ENCODE measurements at places on chromosomes 2 and 18.

DNA sequence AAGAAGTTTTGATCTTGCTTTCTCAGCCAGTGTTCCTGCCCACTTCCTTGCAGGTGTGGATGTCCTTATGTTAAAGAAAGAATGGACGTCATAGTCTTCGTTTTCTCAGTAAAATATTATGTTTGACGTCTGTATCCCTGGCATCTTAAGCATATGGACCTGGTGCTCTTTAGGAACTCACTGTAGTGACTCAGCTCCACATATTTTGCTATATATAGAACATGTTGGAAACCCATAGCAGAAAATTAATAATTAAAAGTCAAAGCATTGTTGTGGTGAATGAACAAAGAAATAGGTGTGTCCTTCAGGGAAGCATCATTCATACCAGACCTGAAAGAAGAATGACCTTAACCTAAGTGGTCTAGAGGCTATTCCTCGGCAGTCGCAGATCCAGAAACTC lies 196.1 kb downstream of the MCFD2 start:
- DNase-seq = no peak

DNA sequence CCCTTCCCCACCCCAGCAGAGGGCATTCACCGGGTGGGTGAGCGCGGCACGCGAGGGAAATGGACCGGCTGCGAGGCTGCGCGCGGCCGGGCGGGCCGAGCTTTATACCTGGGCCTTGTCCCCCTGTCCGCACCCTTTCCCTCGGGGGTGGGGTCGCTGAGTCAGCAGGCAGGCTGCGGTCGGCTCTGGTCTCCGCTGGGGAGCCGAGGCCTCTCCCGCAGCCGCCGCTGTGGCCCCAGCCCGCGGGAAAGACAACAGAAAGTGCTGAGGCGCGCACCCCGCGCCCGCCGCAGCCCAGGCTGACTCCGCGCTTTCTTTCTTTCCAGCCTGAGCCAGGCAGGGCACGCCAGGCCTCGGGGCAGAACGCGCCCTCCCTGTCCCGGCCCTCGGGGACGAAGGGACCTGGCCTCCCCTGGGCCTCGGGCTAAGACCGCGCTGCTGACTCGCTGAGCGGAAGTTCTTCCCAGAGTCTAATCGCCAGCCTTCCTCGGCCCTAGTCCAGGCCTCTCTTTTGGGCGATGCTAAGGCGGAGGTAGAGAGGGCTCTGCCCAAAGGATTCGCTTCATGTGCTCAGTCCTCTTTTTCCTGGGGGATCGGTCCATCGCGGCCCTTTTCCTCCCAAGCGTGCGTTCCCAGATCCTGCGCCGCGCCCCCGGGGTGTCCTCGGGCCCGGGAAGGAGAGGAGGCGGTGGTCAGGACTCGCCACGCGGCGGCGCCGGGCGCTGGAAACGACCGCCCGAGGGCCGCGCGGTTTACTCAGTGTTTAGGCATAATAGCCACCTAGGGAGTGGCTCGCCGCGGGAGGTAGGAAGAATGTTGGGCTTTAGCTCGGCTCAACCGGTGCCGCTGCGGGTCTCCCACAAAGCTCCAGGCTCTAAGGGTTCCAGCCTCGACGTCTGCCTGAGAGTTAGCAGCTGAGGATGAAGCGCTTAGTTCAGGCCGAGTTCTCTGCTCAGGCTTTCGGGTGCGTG lies at the start of gene CRYBA2:
CRYBA2 (minus strand) TSS at position 78 of the 971 bp plus-strand sequence. CDS start 246 bp downstream, outside the sequence.
- DNase-seq = no peak

GRCh38 chr18:48781163-48781987 lies 169.4 kb downstream of the SMAD7 start:
- peak; percentile 98 for DNase-seq

- DNase-seq = no peak
Observed at GRCh38 chr18:45802814-45803492, 22.5 kb upstream of the SIGLEC15 start.

DNA sequence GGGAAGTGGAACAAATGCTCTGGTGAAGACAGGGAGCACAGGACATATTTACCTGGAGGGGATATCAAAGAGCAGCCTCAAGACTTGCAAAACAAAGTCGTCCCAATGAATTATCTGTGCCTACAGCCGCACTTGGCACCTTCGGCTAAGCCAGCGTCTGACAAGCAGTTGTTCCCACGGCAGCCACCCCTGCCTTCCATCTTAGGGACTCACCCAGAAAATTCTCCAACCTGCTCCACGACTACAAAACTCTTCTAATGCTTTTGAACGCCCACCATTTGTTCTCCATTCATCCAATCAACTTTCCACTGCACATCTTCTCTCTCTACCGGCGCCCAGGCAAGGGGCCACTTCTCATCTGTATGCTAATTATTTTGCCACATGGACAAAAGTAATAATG lies 7.0 kb downstream of the MYT1L start:
- DNase-seq = no peak

DNA sequence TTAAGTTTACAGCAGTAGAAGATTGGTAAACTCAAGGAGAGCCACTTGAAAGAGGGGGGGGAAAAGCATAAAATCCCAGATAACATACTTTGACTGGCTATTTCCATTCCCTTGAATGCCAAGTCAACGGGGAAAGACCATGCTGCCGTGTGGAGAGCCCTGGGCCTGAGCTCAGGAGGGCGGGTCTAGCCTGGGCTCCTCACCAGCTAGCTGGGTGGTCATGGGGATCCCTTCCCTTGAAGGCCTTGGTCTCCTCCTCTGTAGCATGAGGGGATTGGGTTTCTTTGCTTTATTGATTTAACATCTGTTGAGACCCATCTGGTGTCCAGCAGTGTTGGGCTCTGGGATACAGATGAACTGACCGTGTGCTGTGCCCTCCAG lies 35.0 kb downstream of the TEX51 start:
- no peak for DNase-seq

GRCh38 chr2:232568161-232568560 lies 17.7 kb downstream of the EIF4E2 start:
- DNase-seq = no peak

GRCh38 chr18:46068763-46069162 lies 3.3 kb downstream of the PSTPIP2 start:
- DNase-seq = no peak

- DNase-seq = peak; percentile 98
Observed at GRCh38 chr2:11389551-11390398, 45.3 kb upstream of the ROCK2 start.

- no peak for DNase-seq
Observed at GRCh38 chr2:124585277-124585676, 560.2 kb downstream of the CNTNAP5 start.

- DNase-seq = no peak
Observed at GRCh38 chr2:19769513-19769912, 132.3 kb downstream of the TTC32 start.

DNA sequence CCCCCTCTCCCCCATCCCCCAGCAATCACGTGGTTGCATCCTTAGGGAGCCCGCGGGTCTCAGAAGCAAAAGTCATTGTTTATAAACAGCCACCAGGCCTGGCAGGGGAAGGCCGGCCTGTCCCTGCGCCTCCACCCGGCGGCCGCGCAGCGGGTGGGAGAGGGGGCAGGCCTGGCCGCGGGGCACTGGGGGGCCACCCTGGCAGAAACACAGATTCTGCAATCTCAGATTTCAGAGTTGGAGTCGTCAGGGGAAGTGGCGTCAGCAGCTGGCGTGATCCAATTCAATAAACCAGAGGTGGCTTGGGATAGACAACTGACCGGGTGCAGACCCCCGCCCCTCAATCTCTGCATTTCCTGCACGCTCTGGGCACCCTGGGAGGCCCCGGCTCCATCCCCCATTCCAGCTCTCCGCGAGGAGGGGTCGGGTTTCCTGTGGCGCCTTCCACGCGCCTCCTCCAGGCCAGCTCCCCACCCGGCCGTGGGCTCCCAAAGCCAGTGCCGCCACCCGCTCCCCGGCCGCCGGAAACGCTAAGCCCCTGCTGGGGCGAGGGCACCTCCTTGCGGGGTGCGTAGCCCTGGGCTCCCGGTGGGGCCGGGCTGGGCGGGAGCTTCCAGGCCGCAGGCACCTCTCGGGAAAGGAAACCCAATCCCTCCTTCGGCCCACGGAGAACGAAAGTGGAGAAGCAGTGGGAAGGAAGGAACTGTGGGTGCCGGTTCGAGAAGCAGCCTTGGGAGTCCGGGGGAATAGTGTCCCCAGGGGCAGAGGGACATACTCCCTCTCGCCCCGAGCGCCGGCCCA lies 1.1 kb downstream of the BIN1 start:
- DNase-seq = peak; percentile 91

- DNase-seq = no peak
Observed at GRCh38 chr2:238286095-238286494, 2.3 kb downstream of the PER2 start.

DNA sequence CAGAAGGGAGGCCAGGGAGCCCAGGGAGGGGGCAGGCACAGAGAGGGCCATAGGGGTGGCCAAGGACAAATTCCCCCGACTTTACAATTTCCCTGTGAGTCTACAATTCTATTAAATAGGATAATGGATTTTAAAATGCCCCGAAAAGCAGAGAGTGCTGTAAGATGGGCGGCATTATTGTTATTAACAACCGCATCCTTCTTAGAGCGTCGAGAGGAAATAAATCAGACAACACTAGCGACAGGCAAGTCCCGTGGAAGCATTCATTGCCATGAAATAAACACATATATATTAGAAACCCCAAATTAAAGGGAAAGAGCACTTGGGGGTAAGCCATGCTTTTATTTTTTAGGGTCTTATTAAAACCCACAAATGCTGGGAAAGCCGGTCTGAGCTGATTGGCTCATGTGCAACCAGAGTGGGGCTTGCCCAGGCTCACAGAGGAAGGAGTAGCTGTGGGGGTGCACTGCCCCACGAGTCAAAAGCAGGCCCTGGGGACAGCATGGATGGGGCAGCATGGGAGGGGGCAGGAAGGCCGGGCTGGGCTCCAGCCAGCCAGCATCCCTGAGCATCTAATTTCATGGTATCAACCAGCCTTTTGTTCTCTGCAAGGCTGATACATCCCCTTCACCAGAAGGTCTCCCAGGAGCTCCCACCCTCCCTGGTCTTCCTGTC lies 187.1 kb downstream of the CELF4 start:
- no peak for DNase-seq

DNA sequence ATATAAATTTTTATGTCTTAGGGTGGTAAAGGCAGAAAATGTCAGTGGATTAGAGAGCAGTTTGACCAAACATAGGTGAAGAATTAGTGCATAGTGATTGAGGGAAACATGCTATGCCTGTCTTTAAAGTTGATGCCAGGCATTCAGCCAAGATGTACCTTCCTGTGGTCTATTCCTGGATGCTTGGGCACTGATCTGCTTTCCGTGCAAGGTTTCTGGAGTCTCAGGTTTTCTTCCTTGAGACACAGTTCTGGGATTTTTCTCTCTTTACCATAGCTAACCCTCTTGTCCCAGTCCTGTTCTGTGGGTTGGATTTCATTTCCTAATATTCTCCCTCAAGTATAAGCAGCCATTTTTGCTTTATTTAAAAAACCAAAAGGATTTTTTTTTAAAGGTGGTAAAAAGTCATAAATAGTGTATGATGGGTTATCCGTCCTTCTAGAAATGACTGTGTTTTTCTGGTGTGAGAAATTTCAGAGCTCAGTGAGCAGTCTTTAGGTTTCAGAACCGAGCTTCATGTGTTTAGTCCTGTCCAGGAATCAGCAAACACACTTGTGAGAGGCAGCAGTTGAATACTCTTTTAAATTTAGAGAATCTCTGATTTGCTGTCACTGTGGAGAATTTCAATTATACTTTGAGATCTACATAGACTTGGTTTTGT lies 43.0 kb upstream of the CYBRD1 start:
- DNase-seq = no peak

GRCh38 chr2:228798458-228799207 lies 472.5 kb downstream of the PID1 start:
- DNase-seq = no peak

DNA sequence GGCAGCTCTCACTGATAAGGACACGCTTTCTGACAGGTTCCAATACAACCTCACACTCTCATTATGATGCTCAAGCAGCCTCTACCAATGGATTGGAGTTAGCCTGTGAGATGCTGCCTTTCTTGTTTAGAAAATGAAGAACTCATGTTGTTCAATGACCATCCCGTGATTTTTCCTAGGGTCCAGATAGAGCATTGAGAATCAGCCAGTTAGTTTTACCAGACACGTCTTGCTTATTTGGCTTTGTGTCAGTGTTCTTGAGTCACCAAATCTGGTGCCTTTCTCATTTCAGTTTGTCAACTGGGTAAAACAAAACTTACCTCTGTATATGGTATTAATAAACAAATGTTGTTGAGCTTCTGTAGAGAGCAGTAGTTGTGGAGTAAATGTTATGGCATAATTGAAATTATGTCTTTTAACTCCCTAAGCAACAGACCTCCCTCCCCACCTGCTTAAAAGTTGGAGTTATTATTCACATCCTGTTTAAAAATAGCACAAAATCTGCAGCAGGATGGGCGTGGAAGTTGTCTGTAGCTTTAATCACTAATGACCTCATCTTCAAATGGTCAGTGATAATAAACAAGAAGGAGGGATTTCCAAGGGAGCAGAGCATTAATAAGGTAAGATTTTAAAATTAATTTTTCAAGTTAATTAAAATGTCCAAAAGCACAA lies 167.3 kb downstream of the HRH4 start:
- peak; percentile 57 for DNase-seq

DNA sequence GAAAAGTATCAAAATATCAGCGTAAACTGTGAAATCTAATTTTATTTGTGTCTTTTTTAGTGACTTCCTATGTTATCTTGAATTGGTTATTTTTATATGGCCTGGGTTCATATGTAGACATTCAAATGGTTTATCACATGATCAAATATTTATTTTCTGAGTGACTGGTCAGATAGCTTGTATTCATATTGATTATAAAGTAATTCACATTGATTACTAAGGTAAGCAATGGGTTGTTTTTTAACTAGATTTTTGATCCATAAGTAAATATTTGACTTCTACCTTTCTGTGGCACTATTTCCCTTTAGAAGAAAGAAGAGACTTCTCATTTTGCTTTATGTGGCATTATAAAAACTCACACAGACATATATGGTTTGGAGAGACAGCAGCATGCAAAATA lies 260.5 kb downstream of the TCF4 start:
- no peak for DNase-seq

DNA sequence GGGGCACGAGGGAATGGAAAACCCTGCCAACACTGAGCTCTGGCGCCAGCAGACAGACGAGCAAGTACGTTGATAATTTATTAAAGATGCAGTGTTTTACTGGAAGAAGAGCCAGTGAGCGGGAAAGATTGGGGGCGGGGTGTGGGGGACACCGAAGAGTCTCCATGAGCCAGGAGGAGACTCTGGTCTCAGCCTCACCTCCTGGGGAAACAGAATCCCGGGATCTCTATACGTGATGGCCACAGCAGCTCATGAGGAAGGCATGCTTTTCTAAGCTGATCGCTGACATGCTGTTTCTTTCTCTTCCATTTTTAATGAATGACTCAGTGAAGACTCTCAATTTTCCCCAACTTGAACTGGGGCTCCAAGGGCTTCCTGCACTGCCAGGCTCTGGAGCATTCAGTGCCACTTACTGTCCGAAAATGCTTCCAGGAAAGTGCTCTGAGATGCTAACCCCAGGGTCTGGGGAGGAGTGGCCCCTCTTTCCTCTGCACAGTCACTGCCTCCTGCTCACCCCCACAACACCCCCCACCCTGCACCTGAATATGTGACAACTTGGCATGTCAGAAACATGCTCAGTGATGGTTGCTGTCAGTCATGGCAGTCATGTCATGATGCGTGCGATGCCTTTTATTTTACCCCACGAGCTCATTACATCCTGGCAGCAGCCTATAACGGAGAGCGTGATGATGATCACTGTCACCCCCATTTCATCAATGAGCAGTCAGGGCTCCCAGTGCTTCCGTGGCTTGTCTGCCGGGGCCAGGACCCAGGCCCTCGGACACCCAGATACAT lies 164.2 kb upstream of the CAPN13 start:
- DNase-seq = no peak

- DNase-seq = peak; percentile 3
Observed at GRCh38 chr2:153476491-153476815, 2.1 kb downstream of the RPRM start.

GRCh38 chr2:88735853-88736252 lies 44.4 kb downstream of the RPIA start:
- no peak for DNase-seq

Measured in lung (tissue), 17 donors.